ENCODE measurements at places on chromosomes 4 and X. TPM values are rescaled to one million over a fixed set of nuclear protein-coding genes. Genes with fewer than 3 reads are reported as not detected.

DNA sequence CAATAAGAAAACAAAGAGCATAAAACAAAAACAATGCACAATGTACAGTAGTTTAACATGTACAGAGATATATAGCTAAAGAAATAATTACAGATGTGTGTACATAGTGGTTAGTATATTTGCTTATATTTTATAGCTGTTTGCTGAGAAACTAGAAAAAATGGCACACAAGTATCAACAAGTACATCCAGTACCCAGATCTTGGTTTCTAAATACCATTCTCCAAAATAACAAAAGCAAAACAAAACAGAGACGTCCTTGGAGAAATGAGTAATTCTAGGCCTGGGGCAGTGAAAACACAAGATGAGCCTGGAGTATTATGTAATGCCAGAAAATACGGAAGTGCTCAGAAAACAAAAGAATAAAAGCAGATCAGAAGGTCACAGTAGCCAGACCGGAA, 189.6 kb downstream of the TMEM47 start:
- peak; percentile 3 for DNase-seq

DNA sequence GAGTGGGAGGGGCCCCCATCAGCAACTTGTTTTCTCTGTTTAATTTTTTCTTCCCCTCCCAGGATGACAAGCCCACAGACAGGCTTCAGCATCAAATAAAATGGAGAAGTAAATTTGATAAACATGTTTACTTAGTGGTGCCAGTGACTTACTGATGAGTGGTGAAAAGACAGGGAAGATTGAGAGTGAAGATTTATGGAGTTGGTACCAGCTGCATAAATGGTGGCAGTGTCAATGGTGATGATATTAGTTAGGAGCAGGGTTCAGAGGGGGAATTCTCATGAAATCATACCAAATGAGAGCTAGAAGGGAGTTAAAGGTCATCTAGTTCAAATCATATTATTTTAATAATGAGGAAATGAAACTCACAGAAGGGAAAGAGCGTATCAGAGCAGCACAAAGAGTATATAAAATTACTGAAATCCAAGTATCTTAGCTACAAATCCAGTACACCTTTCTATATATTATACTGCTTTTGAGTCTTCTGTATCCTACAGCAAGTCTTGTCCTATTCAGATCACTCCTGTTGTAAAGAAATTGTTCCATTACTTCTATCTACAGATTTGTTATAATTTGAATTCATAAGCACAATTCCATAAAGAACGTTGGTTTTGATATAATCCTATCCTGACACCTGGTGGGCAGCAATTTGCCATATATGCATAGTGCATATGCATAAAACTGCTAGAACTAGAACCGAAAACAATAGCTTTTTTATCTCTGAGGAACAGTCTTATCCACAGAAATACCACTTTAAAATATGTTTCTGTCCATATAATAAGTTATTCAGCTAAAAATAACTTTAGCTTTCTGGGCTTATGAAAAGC, 5.0 kb downstream of the P2RY10 start:
- no peak for DNase-seq

- DNase-seq, result no peak
These were observed 524.9 kb downstream of the CENPC start for GRCh38 chr4:67020438-67020797.

GRCh38 chrX:132489578-132490419, 961 bp upstream of the MBNL3 start:
- peak; percentile 13 for DNase-seq

- no peak for DNase-seq
These were observed 76.8 kb upstream of the GC start for GRCh38 chr4:71860643-71861042.

GRCh38 chrX:103779141-103779789, 2.6 kb downstream of the PLP1 start:
- no peak for DNase-seq

DNA sequence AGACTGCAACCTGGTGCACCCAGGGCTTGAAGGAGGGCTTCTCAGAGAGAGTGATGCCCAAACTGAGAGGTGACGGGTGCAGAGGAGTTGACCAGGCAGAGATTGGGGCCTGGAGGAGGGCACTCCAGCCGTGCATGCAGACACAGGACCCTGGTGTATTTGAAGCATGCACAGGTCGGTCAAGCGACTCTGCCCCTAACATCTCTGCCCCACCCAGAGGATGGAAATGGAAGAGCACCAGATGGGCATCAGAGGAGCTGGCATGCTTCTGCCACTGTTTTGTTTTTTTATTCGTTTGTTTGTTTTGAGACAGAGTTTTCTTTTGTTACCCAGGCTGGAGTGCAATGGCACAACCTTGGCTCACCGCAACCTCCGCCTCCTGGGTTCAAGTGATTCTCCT, 320.9 kb downstream of the EVC2 start:
- no peak for DNase-seq

DNA sequence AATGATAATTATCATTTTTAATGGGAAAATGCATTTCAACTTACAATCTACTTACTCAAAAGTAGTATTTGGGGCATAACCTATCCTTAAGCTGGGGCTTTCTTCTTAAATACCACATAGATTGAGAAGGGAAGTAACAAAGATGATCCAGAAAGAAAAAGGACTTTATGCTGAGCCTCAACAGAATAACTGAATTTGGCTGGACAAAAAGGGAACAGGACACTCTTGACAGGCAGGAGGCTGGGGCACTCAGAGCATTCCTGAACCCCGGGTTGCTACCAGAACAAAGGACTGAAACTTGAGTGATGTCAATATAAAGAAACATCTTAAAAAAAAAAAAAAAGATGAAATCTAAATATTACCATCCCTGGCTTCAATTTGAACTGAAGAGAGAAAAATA, 23.9 kb downstream of the RELL1 start:
- no peak for DNase-seq

The SPATA18 gene
- not detected for total RNA-seq

The GAGE12E gene
- total RNA-seq, result not detected

The PHKA1 gene
- total RNA-seq, result 8.6 TPM

The PTPN13 gene
- 45.6 TPM for total RNA-seq
